Peyer's patch (tissue), 4 donors: ENCODE measurements at places on chromosomes 4 and X. TPM values are rescaled to one million over a fixed set of nuclear protein-coding genes. Genes with fewer than 3 reads are reported as not detected.

The RTL5 gene
- 1.4 TPM for total RNA-seq

The TSPAN7 gene
- 44.5 TPM for total RNA-seq

The DMP1 gene
- not detected for total RNA-seq

The DDX3X gene
- total RNA-seq, result 168 TPM

The PASD1 gene
- not detected for total RNA-seq

The PPARGC1A gene
- 53.6 TPM for total RNA-seq

The GAGE12J gene
- total RNA-seq, result not detected

The MAGEA2B gene
- not detected for total RNA-seq

The TMSB15A gene
- total RNA-seq, result not detected

The SPANXN2 gene
- total RNA-seq, result not detected

The FAM114A1 gene
- total RNA-seq, result 65.0 TPM

The FGFBP2 gene
- total RNA-seq, result not detected

The LIAS gene
- 27.2 TPM for total RNA-seq

The NXT2 gene
- total RNA-seq, result 13.2 TPM

The MTMR8 gene
- total RNA-seq, result 7.0 TPM

The SNX12 gene
- total RNA-seq, result 70.8 TPM

The PNMA6A gene
- not detected for total RNA-seq

The TFDP3 gene
- total RNA-seq, result not detected

The TADA2B gene
- total RNA-seq, result 23.1 TPM

The NHSL2 gene
- total RNA-seq, result 2.7 TPM

The TRIM61 gene
- total RNA-seq, result 1.7 TPM

The XAGE2 gene
- not detected for total RNA-seq

The NKX1-1 gene
- total RNA-seq, result not detected

The PAGE4 gene
- not detected for total RNA-seq

The ANAPC10 gene
- 22.1 TPM for total RNA-seq

The GRIA3 gene
- total RNA-seq, result not detected

The NLGN4X gene
- 2.0 TPM for total RNA-seq

The TIGD4 gene
- 0.57 TPM for total RNA-seq

The ASMT gene
- not detected for total RNA-seq

The DCX gene
- total RNA-seq, result not detected

The APEX2 gene
- total RNA-seq, result 15.9 TPM

The SORCS2 gene
- total RNA-seq, result 0.53 TPM

The FRG2 gene
- total RNA-seq, result not detected

The GPC3 gene
- total RNA-seq, result 5.9 TPM

The GBA3 gene
- 41.3 TPM for total RNA-seq

The C4orf50 gene
- total RNA-seq, result 0.40 TPM

The SEPTIN6 gene
- 116 TPM for total RNA-seq

The ELOVL6 gene
- total RNA-seq, result 15.5 TPM

The NPFFR2 gene
- not detected for total RNA-seq

The STARD8 gene
- 5.0 TPM for total RNA-seq

The TSPAN6 gene
- total RNA-seq, result 42.9 TPM

The TCEAL7 gene
- 5.8 TPM for total RNA-seq

The SOWAHD gene
- not detected for total RNA-seq

The GPR34 gene
- total RNA-seq, result 4.7 TPM

The PDE6B gene
- 1.8 TPM for total RNA-seq

The ZNF157 gene
- not detected for total RNA-seq

The FAM193A gene
- 77.6 TPM for total RNA-seq

The FGF13 gene
- not detected for total RNA-seq

The SHOX gene
- total RNA-seq, result not detected

The FAM241A gene
- total RNA-seq, result 0.70 TPM

The OPN1MW2 gene
- total RNA-seq, result not detected

The FRAS1 gene
- 3.3 TPM for total RNA-seq

The LDOC1 gene
- 1.1 TPM for total RNA-seq

The RAB33A gene
- not detected for total RNA-seq
